ENCODE measurements at places on chromosomes 16 and 17. TPM values are rescaled to one million over a fixed set of nuclear protein-coding genes. Genes with fewer than 3 reads are reported as not detected.

The TP53TG3C gene
- not detected for total RNA-seq

The HP gene
- total RNA-seq = 6.2 TPM

The WNT3 gene
- total RNA-seq = 5.9 TPM

The SNF8 gene
- total RNA-seq = 65.2 TPM

The SPNS2 gene
- total RNA-seq = 33.9 TPM

The TVP23A gene
- not detected for total RNA-seq

The PYCARD gene
- total RNA-seq = 75.6 TPM

The GAS2L2 gene
- total RNA-seq = not detected

The C16orf74 gene
- 10.9 TPM for total RNA-seq

The CMTM3 gene
- 3.7 TPM for total RNA-seq

The TOX3 gene
- total RNA-seq = 0.60 TPM

The NPIPB5 gene
- 119 TPM for total RNA-seq

The OSGIN1 gene
- total RNA-seq = 5.6 TPM

The LGALS9B gene
- total RNA-seq = 14.3 TPM

The KRTAP4-5 gene
- total RNA-seq = not detected

The HS3ST6 gene
- total RNA-seq = 1.4 TPM

The LITAF gene
- 36.9 TPM for total RNA-seq

The CTRB1 gene
- total RNA-seq = 0.44 TPM

The BCL6B gene
- 3.7 TPM for total RNA-seq

The OR1F1 gene
- not detected for total RNA-seq

The APOBR gene
- 0.36 TPM for total RNA-seq

The KRT40 gene
- not detected for total RNA-seq

The WDR90 gene
- 17.9 TPM for total RNA-seq

The ICAM2 gene
- 3.5 TPM for total RNA-seq

The KRT25 gene
- total RNA-seq = not detected

The OR4D2 gene
- total RNA-seq = not detected

The PLSCR3 gene
- 23.1 TPM for total RNA-seq
